ENCODE measurements at places on chromosomes 5 and 9.

GRCh38 chr9:109012876-109013678 lies at the start of gene CTNNAL1:
Gene CTNNAL1 (minus strand): TSS chr9:109013499. CDS start chr9:109013442, 57 bp downstream.
- DNase-seq: peak; percentile 82

DNA sequence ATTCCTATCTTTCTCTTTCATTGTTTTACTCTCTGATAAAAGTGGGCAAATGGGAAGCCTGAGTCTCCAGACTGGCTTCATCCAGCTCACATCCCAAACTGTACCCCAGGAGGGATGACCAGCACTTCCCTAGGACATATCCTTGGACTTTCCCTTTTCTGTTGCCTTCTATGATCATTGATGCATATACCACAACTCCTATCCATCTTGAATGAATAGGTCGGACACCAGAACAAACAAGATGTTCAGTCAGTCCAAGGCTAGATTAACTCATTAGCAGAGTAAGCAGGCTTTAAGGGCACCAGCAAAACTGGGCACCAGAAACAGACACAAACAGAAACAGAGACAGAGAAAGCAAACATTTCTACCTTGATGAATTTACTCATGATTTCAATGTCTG lies 159.1 kb upstream of the RGMB start:
- DNase-seq: no peak

DNA sequence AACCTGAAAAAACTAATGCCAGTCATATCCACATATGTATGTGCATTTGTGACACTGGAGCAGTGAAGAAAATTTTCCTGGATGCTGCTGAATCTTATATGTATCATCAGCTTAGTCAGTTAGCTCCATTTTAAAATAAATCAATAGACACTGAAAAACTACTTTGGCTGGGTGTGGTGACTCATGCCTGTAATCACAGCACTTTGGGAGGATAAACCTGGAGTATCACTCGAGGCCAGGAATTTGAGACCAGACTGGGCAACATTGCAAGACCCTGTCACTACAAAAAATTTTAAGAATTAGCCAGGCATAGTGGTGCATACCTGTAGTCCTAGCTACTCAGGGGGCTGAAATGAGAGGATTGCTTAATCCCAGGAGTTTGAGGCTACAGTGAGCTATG lies 511.0 kb upstream of the TLE4 start:
- no peak for DNase-seq

GRCh38 chr5:142364251-142365145 lies 39.7 kb upstream of the SPRY4 start:
- DNase-seq: no peak

DNA sequence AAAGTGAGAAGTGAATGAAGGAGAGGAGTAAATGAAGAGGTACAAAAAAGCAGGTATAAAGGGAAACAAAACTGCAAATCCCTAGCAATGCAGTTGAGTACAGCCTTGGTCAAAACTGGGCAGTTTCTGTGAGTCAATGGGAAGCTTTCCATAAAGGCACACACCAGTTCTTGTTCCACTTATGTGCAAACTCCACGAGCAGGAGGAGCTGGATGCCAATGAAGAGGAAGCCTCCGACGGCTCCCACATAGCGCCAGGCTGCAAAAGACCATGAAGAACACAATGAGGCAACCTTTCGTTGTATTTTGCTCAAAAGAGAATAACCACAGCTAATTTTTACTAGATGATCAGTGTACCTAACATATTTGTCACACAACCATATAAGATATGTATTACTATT lies 81.1 kb downstream of the SERINC5 start:
- DNase-seq: no peak

Data from T follicular helper cell (primary cell).